ENCODE measurements at places on chromosomes 12 and 14.

GRCh38 chr12:71014180-71014785 lies 93.7 kb upstream of the PTPRR start:
- peak; percentile 13 for DNase-seq

DNA sequence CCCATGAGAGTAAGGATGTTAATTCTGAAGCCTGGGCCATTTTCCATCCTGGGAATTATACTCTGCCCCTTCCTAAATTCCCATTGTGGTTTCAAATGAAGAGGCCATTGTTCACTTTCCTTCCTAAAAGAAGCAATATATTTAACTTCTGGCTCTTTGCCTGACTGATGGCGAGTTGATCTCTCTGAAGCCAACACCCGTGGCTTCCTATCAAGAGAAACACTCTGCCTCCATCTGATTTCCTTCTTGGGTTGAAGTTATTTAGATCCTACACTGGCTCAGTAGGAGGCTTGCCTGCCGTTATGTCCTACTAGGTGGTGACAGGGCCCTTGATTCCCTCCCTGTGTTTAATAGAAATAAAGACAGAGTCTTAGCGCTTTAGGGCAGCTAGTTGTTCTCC lies 97.4 kb downstream of the PRKCH start:
- peak; percentile 94 for DNase-seq

GRCh38 chr12:114827461-114827860 lies 143.5 kb upstream of the TBX3 start:
- no peak for DNase-seq

DNA sequence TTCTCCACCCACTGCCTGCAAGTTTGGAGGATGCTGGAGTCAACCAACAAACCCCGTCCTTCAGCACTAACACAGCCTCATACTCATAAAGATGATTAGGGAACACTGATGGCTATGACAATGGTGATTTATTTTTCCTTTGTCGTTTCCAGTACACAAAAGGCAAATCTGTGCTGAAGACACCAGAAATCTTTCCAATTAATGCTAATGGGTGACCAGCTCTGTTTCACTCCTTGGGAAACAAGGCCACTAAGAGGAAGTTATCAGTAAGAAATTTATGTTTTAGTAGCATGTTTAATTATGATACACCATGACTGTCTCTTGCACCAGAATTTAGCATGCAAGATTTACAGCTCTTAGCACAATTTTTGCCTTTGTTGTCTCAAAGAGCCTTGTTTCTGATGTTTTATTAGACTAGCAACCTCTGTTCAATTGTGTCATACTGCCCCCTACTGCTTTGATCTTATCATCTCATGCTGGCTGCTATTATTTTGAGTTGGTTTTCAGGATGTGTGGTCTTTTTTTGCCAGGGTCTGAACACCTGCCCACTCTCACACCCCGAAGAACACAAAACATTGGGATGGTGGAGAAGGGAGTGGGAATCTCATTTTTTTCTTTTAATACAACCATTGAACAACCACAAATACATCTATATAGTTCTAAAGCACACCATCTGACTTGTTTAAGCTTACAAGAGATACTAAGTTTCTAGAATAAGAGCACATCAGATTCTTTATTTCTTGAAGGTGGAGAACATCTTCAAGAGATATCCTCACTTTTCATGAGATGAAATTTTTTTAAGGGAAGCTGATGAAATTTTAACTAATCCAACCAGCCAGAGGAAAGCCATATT lies 160.9 kb downstream of the SPTSSA start:
- peak; percentile 49 for DNase-seq

DNA sequence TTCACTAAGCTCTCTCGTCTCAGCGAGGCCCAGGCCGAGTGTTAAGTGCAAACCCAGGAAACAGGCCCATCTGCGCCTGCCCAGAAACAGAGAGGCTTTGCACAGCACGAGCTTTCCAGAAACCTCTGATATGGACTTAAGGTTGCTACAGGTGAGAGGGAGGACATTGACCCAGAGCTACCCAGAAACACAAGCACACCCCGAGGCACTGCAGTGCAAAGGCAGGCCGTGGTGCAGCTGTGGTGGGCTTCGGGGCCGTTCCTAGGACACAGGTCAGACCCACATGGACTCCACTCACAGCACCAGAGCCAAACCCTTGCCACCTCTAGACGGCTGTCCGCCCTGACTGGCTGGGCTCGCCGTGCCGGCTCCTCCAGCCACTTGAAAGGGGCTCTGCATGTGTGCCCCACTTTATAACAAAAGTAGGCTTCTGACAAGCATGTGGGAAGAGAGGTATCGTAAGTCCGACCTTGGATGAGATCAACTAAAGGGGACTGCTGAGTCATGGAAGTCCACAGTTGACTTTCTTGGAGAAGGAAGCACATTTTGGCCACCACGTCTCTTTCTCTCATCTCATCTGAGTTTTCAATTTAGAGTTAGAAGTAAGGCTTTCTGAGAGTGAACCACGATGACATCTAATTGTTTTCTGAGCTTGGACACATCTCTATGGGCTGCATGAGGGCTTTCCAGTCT lies 38.2 kb downstream of the CACNA2D4 start:
- DNase-seq = no peak

DNA sequence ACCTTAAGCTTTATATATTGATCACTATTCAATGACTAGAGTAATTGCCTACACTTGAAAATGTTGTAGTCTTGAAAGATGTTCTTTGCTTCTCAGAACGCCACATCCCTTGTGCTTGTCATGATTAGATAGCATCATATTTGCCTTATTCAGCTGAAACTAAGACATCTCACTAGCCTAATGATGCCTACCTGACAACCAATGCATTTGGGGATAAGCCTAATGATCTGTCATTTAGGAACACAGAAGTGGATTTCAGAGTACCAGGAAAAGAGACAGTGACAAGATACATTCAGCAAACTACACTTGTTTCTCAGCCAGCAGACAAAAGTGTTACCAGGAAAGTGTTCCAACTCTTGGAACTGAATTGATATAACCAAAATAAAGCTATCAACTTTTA lies 83.7 kb downstream of the ARMH4 start:
- DNase-seq = no peak

GRCh38 chr12:18970603-18971002 lies 158.9 kb upstream of the PLEKHA5 start:
- no peak for DNase-seq

DNA sequence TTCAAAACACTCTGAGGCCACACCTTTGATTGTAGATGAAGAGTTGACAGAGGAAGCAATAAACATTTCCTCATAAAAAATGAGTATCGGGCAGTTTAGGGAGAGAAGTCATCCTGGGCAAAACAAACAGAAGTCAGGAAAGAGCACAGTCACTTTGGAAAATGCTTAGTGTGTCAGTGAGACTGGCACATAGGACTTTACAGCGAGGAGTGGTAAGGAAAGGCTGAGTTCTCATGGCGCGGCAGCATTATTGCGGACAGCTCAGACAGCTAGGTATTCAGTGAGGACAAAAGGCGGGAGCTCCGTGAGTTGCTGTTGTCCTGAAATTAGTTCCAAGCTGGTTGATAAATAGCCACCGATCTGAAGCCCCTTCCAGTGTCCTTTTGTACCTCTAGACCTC lies 229.9 kb downstream of the SNAPC1 start:
- DNase-seq = no peak

- no peak for DNase-seq
These were observed 671.2 kb downstream of the LRFN5 start for GRCh38 chr14:42277840-42278239.

GRCh38 chr12:48286665-48287064 lies 64.1 kb downstream of the ZNF641 start:
- no peak for DNase-seq

- DNase-seq = no peak
These were observed 454.1 kb downstream of the PCNX1 start for GRCh38 chr14:71361336-71361735.

DNA sequence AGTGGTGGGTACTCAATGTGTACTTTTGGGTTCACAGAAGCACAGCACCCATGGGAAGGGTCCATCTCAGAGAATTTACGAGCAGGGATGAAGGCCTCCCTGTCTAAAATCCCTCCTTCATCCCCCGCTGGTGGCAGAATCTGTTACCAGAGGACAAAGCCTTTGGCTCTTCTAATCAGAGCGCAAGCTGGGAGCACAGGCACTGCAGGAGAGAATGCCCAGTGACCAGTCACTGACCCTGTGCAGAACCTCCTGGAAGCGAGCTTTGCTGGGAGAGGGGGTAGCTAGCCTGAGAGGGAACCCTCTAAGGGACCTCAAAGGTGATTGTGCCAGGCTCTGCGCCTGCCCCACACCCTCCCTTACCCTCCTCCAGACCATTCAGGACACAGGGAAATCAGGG lies 1.5 kb upstream of the GPR162 start:
- DNase-seq = no peak

- DNase-seq = peak; percentile 58
These were observed 31.1 kb downstream of the APPL2 start for GRCh38 chr12:105204916-105205315.

DNA sequence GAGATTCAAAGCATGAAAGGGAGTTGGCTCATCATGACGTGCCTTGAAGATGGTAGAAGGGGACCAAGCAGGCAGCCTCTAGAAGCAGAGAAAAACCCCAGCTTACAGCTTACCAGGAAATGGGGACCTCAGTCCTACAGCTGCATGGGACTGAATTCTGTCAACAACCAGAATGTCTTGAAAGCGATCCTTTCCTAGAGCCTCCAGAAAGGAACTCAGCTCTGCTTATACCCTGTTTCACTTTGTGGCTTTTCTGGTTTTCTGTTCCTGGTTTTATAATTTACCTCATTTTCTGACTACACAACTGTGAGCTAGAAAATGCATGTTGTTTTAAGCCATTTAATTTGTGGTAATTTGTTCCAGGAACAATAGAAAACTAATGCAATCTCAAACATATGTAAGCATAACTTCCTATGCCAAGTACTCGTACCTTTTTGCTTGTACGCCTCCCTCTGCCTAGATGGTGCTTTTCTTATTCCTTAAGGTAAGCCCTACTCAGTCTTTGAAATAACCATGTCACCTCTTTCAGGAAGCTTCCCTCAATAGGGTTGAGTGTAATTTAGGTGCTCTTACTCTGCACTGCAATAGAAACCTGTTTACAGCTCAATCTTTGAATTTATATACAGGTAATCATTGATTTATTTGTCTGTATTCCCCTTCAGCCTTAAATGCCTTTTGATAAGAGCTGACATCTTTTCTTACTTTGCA lies 348.8 kb downstream of the TMEM117 start:
- no peak for DNase-seq

DNA sequence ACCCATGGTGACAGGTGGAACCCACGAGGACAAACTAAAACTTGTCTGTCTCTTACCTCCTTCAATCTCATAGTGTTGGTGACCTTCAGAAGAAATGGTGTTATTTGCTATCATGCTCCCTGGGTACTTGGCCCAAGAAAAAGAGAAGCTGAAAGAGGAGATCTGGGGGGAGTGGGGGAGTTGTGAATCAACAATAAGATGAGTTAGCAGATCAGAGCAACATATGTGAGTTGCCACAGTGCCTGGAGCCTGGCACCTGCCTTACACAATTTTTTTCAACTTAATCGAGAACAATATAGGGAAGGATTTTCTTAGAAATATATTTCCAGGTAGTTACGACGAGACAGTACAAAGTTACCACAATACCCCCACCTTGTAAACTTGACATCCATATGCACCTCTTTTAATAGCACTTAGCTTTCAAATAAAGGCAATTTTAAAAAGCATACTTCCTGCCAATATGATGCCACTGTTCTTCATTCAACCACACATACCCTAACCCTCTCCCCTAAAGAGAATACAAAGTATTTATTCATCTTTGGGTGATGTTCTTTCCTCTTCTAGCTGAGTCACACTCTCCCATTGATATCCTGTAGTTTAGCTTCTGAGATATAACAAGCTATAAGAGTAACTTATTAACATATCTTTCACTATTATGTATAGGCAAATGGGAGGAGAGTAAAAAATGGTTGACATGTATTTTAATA lies 424.1 kb upstream of the OR4E1 start:
- no peak for DNase-seq

DNA sequence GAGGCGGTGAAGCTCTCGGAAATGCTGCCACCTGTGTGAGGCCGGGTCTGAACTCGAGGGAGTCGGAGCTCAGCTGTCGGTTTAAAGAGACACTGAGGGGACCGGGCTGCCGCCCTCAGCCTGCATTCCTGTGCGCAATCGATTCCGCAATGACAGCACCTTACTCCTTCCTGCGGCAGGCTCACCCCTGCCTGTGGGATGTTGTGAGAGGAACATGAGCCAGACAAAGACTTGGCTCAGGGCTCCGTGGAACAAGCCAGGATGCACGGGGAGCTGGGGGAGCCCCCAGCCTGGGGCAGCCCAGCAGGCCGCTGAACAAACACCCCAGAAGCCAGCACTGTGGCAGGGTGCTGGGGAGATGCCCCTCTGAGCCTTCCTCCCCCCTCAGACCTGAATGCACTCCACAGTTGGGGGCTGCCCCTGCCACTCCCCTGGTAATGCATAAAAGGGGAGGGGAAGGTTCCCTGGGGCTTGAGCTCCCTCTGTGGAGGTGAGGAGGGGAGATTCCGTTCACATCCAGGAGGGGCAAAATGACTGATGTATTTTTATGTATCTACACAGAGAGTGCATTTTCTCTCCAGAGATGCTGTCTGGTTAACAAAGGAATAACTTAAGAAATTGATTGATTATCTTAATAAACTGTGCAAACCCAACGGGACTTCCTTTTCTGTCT lies 20.6 kb downstream of the RFLNA start:
- DNase-seq = no peak

DNA sequence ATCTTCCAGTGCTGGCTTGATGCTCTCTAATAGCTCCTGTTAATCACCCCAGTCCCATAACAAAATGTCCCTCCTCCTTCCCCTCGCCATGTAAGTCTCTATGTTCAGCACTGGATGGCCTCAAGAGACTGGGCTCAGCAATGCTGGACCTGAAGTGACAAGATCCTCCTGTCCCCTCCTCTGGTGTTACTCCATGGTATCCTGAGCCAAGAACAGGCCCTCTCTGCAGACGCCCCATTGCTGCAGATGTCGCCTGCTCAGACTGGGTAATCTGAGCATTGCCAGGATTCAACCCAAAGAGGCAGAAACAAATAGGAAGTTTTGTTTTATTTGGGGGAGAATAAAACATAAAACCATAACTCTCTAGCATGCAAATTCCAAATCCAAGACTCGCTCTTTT lies 149.7 kb downstream of the NTF3 start:
- DNase-seq = no peak

GRCh38 chr12:114690267-114691135 lies 6.5 kb upstream of the TBX3 start:
- DNase-seq = no peak

- DNase-seq = no peak
These were observed 43.9 kb upstream of the RNASE1 start for GRCh38 chr14:20846560-20846959.

GRCh38 chr12:93140325-93140724 lies 211.2 kb upstream of the EEA1 start:
- no peak for DNase-seq

DNA sequence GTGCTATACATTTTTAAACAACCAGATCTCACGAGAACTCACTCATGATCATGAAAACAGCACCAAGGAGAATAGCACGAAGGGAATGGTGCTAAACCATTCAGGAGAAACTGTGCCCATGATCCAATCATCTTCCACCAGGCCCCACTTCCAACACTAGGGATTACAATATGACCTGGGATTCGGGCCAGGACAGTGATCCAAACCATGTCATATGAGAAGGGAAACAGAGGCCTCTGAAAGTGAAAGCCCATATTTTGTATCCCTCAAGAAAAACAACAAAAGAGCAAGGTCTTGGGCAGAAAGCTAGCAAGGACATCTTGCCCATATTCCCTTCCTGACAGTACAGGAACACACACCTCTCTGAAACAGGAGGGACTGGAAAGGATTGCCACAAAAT lies 163.9 kb upstream of the VASH1 start:
- DNase-seq = no peak
